Calu3 (cell line): ENCODE measurements at places on chromosomes 7 and 10. TPM values are rescaled to one million over a fixed set of nuclear protein-coding genes. Genes with fewer than 3 reads are reported as not detected.

Gene KRIT1
- 22.9 and 27.8 TPM in 2 replicates for total RNA-seq

Gene CCDC7
- total RNA-seq: 7.4 and 8.4 TPM in 2 replicates

DNA sequence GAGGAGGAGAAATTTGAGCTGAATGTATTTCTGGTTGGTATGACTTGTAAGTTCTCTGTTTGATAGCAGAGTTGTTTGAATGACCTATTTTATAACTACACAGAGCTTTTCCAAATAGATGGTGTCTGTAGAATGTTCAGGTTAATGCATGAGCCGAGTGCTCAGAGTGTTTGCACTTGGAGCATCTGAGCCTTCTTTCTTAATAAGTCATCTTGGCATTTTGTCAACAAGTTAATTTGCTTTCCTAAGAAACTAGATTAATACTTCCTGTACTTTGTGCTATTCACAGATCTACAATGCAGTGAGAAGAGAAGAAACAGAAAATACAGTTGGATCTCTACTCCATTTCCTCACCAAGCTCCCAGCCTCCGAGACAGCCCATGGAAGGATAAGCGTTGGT lies 138.2 kb downstream of the PLCE1 start:
- no peak overlapping the region for H3K4me3 ChIP-seq
- H3K36me3 ChIP-seq: no peaks in the 10 kb centered on the region
- no peak overlapping the region for H3K27ac ChIP-seq
- peaks cover 13% of the 10 kb centered on the region for H3K27me3 ChIP-seq
- no peak for DNase-seq

DNA sequence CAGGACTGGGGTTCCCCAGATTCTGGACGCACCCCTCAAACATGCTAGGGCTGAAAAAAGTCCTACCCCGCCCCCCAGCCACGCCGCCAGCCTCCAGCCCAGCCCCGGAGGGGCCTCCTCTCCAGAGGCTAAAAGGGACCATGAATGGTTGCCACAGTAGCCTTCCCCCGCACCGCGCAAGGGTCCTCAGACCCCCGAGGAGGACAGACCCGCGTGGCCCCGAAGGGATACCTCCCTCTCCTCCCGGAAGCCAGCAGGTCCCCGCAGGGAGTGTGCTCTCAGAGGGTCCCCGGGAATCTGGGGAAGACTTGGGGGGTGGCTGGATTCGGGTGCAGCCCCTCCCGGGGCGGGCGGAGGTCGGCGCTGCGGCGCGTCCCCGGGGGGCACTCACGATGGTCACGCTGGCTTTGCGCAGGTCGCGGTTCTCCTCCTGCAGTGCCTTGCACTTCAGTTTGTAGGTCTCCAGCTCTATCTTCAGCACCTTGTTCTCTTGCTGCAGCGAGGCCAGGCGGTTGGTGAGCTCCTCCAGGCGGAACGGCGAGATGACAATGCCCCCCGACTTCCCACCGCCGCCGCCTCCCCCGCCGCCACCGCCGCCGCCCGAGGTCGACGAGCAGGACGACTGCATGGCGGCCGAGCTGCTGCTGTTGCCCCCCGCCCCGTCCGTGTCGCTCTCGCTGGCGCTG lies 482 bp downstream of the CCDC6 start:
- peak overlapping the region; percentile 88 for H3K27ac ChIP-seq
- H3K4me3 ChIP-seq: peak overlapping the region; percentile 97
- peaks cover 48% of the 10 kb centered on the region for H3K36me3 ChIP-seq
- no peak for DNase-seq

DNA sequence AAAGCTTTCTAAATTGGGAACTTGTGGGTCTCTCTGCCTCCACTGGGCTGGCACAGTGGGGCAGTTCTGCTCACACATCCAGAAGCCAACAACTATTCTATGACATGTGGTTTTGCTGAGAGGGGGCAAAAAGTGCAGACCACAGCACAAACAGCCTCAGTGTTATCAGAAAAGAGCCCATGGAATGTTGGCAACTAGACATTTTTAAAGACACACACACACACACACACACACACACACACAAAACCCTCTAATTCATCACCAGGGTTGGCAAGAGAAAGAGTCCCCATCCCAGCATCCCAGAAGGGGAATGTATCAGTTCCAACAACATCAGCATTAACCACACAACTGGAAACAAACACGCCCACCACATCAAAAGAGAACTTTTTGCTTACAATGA lies 117.1 kb downstream of the FGFR2 start:
- peaks cover 37% of the 10 kb centered on the region for H3K36me3 ChIP-seq
- H3K27ac ChIP-seq: no peak overlapping the region
- H3K4me1 ChIP-seq: no peaks in the 10 kb centered on the region
- no peak for DNase-seq
- H3K27me3 ChIP-seq: no peaks in the 10 kb centered on the region
